ENCODE measurements at places on chromosomes 5 and 9.

DNA sequence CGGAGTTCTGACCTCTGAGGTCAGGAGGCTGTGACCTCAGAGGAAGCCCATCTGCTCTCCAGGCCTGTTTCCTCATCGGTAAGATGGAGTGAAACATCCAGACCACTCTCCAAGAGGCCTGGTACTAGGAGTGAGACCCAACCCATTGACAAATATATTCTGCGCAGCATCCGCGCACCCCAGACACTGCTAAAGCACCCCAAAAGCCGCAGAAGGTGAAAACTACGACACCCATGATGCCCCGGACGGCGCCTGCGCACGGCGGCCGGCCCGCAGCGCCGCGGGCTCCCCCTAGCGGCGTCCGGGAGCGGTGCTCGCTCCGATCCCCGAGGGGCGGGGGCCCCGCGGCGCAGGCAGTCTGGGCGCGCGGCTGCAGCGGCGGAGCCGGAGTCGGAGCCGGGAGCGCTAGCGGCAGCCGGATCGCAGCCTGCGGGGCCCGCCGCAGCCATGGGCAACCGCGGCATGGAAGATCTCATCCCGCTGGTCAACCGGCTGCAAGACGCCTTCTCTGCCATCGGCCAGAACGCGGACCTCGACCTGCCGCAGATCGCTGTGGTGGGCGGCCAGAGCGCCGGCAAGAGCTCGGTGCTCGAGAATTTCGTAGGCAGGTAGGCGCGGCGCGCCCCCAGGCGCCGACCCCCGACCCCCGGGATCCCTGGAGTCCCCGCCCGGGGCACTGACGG lies at the start of gene DNM1:
Gene DNM1 (plus strand): TSS at position 356 of the 683 bp plus-strand sequence. CDS start 92 bp downstream, at position 448.
- DNase-seq: peak; percentile 69

DNA sequence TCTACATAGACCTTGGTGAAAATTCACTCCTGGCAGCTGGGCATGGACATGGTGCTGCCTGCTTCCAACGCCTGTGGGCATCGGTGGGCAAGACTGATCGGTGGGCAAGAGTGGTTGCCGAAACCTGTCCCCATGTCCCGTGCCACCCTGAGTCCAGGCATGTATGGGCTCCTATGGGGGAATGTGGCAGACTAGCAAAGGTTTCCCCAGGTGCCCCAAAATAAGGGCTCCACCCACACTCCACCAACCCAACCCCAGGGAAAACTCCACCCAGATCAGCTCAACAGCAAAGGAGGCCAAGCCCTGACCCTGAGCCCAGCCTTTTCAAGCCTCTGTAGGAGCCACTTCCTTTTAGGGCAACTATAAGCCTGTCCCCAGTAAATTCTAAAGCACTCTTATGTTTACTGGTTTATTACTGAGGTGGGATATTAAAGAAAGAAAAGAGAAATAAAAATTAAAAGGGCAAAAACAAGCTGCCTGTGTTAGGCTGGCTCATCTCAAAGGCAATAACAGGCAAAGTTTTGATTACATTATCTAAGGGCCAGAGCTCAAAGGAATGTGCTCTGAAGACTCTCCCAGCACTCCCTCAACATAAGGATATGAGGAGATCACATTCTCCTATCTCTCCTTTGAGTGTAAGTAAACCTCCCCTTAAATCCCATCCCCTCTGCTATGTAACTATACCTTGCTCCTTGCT lies 8.9 kb upstream of the SPATA31E1 start:
- no peak for DNase-seq

DNA sequence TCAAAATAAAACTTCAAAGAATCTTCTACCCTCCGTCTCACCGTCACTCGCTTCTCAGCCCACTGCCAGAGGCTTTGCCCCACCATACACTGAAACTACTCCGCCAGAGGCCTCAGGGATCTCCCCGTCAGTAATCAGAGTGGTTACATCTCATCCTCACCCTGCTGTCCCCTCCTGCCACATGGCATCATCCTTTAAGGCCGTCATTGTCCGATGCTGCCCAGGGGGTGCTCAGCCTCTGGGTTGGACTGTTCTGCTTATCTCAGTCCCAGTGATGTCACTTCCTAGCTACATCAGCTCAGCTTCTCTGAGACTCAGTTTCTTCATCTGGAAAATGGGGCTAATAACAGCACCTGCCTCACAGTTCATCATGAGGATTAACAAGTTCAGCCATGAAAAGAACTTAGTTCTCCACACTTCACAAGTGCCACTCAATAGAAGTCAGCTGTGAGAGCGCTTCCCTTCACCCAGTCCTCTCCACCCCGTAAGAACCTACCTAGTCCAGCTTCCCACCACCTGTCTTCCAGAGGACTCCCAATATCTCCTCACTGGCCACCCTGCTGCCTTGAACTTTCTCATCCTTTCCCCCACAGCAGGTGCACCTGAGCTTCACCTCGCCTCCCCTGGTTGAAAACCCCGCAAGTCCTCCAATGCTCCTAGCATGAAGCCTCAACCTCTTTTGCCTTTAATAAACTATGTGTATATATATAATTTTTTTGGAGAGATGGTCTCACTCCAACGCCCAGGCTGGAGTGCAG lies 2.8 kb upstream of the IL3 start:
- DNase-seq: peak; percentile 11

GRCh38 chr5:147072622-147073021 lies 162.2 kb upstream of the STK32A start:
- DNase-seq: peak; percentile 65

DNA sequence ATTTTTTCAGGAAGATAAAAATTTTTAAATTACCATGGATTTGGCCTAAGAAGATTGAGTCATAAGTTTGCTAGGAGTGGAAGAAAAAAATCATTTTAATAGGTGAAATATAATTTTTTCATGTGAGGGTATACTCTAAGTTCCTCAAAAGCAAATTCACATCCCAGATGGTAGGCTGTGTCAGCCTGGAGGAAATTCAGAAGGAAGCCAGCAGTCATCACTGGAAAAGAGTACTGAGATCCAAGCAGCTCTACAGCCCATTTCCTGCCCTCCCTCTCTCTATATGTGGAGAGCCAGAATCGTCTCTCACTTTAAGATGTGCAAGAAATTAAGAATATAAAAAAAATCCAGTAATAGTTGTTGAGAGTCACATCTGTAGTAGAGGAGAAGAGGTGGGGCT lies 126.5 kb upstream of the CDH18 start:
- DNase-seq: no peak

GRCh38 chr5:103582364-103582763 lies 19.8 kb upstream of the NUDT12 start:
- peak; percentile 77 for DNase-seq

DNA sequence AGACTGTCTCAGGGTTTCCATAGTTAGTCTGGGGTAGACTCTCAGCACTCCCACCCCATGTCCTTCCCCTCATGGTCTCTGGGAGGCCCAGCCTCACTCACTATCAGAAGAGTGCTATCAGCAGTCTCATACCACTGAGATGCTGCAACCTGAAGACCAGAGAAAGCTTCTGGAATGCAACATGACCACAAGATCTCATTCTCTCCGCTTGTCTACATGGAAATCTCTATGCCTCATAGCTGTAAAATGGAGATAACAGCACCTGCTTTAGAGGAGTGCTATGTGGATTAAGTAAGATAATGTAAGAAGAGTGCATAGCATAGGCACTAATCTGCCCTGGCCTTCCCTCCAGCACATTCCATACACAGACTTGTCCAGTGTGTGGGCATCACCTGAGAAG lies 47.0 kb upstream of the ZNF169 start:
- no peak for DNase-seq
